ENCODE measurements at places on chromosomes 1 and 21.

DNA sequence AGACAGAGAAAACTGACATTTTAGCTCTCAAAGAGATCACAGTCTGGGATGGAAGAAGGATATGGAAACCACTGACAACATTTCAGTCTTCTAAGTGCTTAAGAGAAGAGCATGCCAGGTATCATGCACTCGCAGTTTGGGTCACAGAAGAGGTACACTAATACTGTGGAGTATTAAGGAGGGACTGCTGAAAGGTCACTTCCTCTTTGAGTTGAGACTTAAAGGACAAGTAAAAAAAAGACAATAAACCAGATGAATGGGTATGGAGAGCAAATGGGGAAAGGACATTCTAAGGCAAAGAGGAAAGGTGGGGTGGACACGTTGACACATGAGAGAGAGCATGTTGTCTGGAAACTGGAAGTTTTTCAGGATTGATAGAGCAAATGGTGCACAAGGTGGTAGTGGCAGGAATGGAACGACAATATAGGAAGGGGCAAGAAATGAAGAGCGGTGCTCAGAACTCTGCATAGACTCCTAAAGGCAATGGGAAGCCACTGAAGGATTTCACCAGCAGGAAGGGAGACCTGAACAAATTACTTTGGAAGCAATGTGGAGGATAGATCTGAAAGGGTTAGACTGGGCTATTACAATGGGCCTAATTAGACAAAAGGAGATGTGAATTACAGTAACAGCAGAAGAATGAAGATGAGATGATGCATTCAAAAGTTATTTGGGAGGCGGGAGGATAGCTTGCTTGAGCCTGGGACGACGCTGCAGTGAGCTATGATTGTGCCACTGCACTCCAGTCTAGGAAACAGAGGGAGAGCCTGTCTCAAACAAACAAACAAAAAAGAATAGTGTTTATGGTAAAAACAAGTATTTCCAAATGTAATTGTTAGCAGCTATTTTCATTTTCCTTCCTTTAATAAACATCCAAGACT lies 11.1 kb downstream of the DIPK1A start:
- no peak overlapping the region for H3K4me3 ChIP-seq
- no peaks in the 10 kb centered on the region for H3K27me3 ChIP-seq
- H3K4me1 ChIP-seq: peaks cover 10% of the 10 kb centered on the region

DNA sequence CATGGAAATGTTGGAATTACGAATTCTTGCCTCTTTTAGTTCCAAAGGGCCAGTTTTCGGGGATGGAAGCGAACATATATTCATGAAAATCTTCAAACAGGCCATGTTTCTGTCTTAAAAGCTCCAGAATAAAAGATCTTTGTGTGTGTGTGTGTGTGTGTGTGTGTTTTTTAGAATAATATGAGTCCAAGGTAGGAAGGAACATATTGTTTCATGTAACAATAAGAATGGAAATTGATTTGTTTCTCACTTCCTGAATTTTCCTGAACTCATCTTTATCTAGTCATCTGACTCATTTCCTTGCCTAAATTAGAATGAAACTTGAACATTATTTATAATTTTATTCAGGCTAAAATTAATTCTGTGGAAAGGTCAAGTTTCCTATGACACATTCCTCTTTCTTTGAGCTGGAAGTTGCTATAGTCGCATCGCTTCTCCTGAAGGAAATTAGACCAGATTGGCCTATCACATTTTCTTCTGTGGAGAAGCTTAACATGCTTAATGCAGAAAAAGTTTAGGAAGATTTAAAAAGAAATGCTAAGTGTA lies 805.1 kb upstream of the ADAMTS5 start:
- no peaks in the 10 kb centered on the region for H3K27me3 ChIP-seq
- no peak overlapping the region for H3K4me3 ChIP-seq
- no peaks in the 10 kb centered on the region for H3K4me1 ChIP-seq
- no peak overlapping the region for H3K27ac ChIP-seq
- no peak for DNase-seq
- H3K36me3 ChIP-seq: no peaks in the 10 kb centered on the region

GRCh38 chr1:13538832-13539231 lies 25.0 kb upstream of the LRRC38 start:
- no peaks in the 10 kb centered on the region for H3K36me3 ChIP-seq
- H3K27ac ChIP-seq: no peak overlapping the region
- DNase-seq: no peak
- H3K4me3 ChIP-seq: no peak overlapping the region

- H3K4me3 ChIP-seq: no peak overlapping the region
- H3K36me3 ChIP-seq: no peaks in the 10 kb centered on the region
- H3K27ac ChIP-seq: no peak overlapping the region
- no peaks in the 10 kb centered on the region for H3K27me3 ChIP-seq
- DNase-seq: no peak
These were observed 64.0 kb downstream of the PLPPR5 start for GRCh38 chr1:98940722-98941079.

DNA sequence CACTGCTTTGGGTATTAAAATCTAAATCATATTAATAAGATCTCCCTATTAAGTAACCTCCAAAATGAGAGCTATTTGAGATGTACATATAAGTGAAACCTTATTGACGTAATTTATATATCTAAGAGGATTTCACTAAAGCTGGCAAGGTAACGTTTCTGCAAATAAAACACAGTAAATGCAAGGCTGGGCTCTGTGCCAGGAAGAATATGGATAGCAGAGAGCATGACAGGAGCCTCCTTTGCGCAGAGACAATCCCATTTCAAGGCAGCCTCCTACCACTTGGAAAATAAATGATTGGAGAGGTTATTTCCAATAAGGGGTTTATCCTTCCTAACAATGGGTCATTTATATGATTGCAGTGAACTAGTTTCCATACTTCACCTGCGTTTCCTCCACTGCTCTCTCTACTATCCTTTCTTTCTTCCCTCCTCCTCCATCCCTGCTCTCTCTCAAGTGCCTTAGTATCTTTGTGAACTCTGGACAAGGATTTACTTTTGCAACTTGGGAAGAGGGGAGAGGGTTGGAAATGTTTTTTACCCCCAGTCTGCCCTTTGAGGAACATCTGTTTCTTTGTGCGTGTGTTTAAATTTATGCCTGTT lies 3.0 kb upstream of the NFIA start:
- H3K27ac ChIP-seq: peak overlapping the region; percentile 94
- H3K4me3 ChIP-seq: peak overlapping the region; percentile 34
- no peaks in the 10 kb centered on the region for H3K36me3 ChIP-seq
- DNase-seq: no peak

DNA sequence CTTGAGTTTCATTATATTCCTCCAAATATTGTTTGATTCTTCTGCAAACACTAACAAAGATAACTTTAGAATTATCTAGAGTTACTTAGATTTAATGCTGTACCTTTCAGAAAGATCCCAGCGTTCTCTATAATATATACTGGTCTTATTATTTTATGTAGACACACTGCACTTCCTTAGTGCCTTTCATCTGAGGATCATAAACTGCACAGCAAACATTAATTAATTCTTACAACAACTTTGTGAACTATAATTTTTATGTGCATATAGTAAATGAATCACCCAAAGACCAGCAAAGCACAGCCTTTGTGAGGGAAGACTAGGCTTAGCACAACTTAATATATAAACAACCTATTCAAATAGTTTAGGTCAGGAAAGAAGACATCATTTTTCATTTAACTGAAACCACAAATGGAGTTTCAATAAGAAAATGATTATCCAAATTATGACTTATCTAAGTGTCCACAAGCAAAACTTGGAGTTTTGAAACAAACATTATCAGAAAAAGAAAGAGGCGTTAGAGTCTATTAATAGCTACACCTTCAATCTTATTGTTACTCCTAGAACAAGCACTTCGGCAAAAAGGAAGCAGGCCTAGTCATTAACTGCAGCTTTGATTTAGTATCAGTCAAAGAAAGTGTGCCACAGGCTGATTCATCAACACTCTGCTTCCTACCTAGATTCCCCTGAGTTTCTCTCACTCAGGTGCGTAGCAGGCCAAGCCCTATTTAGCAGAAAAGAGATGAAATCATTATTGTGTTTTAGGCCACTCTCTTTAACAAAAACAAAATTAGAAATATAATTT lies 22.5 kb upstream of the RC3H1 start:
- no peak for DNase-seq
- H3K27ac ChIP-seq: no peak overlapping the region

DNA sequence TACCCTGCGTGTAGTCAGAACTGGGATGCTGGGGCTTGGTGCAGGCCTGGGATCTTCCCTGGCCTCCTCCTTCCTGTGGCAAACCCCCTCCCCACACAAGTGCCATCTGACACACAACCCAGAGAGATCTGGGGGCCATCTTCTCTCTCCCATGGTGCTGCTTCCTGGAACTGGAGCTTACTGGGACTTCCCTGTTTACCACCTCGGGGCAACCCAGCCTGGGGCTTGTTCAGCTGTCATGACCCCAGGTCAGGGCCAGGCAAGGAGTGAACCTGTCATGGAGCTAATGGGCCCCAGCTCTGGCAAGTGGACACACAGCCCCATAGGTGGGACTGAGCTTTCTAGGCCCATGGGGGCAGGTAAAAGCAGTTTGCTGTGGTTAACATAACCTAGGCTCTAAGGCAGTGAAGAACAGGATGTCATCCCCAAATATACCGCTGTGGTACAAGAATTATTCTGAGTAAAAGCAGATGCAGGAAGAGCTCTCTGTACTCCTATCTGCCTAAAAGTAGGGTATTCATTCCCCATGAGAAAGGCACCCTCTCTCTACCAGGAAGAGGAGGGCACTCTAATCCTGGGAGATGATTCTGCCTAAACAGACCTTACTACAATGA lies 2.4 kb downstream of the TRIM11 start:
- no peak overlapping the region for H3K27ac ChIP-seq
- no peaks in the 10 kb centered on the region for H3K27me3 ChIP-seq
- H3K4me3 ChIP-seq: no peak overlapping the region

DNA sequence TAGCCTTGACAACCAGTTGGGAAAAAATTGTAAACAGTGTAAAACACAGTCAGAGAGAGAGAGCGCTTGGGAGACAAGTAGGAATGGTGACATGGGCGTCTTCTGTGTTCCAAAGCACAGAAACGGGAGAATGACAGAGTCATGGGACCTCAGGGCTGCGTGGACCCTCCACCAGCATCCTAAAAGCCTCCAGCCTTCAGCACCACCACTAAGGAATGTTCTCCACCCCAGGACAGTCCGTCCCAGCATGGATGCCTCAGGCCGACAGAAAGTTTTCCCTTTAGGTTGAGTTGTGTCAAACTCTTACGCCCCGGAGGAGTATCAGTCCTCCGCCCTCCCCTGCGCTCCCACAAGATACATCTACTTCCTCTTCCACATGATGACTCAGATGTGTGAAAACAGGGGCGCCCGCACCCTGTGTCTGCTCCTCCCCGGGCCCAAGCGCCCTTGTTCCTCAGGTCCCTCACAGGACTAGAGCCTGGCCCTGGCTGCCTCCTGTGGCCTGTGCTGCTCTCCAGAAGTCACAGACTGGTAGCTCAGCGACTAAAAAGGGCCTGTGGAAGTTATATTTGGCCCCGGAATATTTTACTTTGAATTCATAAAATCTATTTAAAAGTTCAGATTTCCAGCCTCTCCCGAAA lies 63.9 kb upstream of the EFHD2 start:
- H3K27ac ChIP-seq: no peak overlapping the region
- H3K4me3 ChIP-seq: no peak overlapping the region

DNA sequence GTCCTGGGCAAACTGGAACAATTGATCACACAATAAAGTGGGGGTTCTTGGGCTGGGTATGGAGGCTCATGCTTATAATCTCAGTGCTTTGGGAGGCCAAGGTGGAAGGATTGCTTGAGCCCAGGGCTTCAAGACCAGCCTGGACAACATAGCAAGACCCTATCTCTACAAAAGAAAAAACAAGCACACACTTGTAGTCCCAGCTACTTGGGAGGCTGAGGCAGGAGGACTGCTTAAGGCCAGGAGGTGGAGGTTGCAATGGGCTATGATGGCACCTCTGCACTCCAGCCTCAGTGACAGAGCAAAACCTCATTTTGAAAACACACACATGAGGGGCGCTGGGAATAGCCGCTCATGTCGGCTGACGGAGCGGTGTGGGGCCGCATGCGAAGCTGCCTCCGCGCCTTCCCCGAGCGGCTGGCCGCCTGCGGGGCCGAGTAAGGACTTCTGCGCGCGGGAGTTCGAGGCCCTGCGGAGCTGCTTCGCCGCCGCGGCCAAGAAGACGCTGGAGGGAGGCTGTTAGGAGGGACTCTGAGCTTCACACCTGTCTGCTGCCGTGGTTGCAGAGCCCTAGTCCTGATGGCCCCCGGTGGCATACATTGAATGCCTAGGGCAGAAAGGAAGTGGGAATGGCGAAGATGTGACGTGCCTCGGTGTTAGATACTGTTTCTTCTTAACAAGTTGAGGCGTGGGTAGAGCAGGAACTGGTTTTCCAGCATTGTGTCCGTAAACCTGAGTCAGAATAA lies 59.5 kb downstream of the ACBD3 start:
- H3K36me3 ChIP-seq: no peaks in the 10 kb centered on the region
- peak overlapping the region; percentile 17 for H3K4me3 ChIP-seq
- peaks cover 54% of the 10 kb centered on the region for H3K4me1 ChIP-seq
- H3K27ac ChIP-seq: peak overlapping the region; percentile 92

DNA sequence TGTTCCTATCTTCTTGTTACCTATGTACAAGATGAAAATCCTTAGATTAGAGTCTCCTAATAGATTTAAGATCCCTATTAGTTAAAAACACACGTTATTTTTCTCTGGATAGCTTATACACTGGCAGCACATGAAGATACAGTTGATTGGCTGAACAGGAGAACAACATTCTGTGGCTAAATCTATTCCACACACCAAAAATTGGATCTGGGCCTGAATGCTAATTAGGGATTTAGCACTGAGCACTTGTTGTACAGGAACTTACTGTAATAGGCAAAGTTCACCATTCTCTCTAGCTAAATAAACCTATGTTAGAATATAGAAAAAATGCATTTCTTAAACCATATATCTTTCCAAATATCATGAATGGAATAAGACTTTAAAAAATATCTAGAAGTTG lies 117.1 kb upstream of the PTGFR start:
- DNase-seq: no peak
- H3K36me3 ChIP-seq: no peaks in the 10 kb centered on the region
- H3K27me3 ChIP-seq: no peaks in the 10 kb centered on the region

GRCh38 chr21:27677546-27677945 lies 710.7 kb upstream of the ADAMTS5 start:
- no peak for DNase-seq
- no peak overlapping the region for H3K4me3 ChIP-seq
- H3K4me1 ChIP-seq: no peaks in the 10 kb centered on the region
- no peak overlapping the region for H3K27ac ChIP-seq
- no peaks in the 10 kb centered on the region for H3K36me3 ChIP-seq

- H3K36me3 ChIP-seq: no peaks in the 10 kb centered on the region
- DNase-seq: no peak
- no peak overlapping the region for H3K4me3 ChIP-seq
These were observed 7.7 kb upstream of the NPHP4 start for GRCh38 chr1:5999711-6000443.

Data from suprapubic skin (tissue), 4 donors.